ENCODE measurements at places on chromosomes 2 and 18. TPM values are rescaled to one million over a fixed set of nuclear protein-coding genes. Genes with fewer than 3 reads are reported as not detected.

The MAP3K19 gene
- not detected for total RNA-seq

The EMX1 gene
- total RNA-seq = not detected

The WNT10A gene
- total RNA-seq = 0.17 TPM

The VWA3B gene
- not detected for total RNA-seq

The SERPINB13 gene
- not detected for total RNA-seq

The ABCB11 gene
- total RNA-seq = 0.06 TPM

The DUSP2 gene
- 1.1 TPM for total RNA-seq

The TGFA gene
- total RNA-seq = 1.7 TPM

The SAG gene
- not detected for total RNA-seq

The CFAP65 gene
- not detected for total RNA-seq

The POTEJ gene
- not detected for total RNA-seq

The NMUR1 gene
- 2.7 TPM for total RNA-seq

The CNTNAP5 gene
- not detected for total RNA-seq

The PHLPP1 gene
- total RNA-seq = 23.0 TPM

The LIMS3 gene
- 1.9 TPM for total RNA-seq

The COL4A4 gene
- 5.3 TPM for total RNA-seq
